Neural crest cell (in vitro differentiated cells): ENCODE measurements at places on chromosomes 16 and 17.

DNA sequence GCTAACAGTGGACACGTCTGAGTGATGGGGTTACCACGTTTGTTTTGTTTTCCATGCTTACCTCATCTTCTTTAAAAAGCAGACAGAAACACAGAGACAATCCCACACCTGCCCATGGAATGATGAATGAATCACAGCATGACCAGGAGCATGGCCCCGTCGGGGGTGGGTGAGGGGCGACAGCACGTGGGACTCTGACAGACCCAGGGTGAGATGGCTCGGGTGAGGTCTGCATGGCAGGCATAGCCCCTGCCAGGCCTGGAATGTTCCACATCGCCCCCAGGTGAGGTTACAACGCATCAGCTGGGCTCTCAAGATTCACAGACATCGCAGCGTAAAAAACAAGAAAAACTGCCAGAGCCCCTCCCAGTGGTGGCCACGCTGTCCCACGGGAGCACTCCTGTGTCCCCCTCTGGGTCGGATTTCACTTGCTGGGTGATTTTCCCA is 18.1 kb downstream of the SLC7A5 start:
- no peak for DNase-seq

- DNase-seq: no peak
Measured at GRCh38 chr17:2755891-2756724, 6.7 kb upstream of the CCDC92B start.

- DNase-seq: no peak
Measured at GRCh38 chr16:65832679-65833078, 533.8 kb upstream of the CDH5 start.

- DNase-seq: no peak
Measured at GRCh38 chr17:31931756-31932155, 5.1 kb upstream of the SUZ12 start.

GRCh38 chr16:59988591-59988990 is 1254.5 kb upstream of the GOT2 start:
- no peak for DNase-seq

DNA sequence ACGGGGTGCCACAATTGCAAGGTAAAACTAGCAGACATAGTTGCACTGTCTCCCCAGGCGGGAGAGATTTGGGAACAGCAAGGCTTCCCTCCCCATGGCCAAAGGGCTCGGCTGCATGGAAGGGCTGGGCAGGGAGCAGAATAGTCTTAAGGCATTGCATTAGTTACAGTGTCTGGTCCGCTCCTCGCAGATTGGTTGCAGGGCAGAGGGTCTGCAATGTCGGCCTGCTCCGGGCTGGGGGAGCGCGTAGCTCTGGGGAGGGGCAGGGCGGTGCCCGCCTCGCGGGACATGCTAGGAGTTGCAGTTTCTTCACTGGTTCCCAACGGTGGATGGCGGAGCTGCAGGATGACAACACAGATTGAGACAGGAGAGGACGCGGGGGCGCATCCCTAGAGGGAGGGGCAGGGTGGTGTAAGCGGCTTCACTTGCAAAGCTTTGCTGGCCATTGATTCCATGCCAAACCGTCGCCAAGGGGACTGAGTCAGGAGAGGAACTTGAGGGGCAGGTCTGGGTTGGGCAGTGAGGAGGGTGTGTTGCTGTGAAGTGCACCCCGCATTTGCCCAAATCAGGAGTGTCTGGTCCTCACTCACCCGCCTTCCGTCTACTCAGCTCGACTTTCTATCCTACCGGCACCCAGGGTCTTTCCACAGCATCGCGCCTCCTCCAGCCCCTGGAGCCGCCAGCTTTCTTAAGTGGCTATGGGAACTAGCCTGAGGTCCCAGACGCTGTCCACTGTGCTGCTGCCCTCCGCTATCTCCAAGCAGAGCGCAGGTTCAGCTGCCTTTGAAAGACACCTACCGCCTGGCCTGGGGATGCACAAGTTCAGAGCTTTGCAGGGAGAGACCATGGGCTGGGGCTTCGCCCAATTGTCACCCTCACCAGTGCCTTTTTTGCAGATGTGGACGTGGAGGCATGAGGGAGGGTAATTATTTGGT is 1748.9 kb downstream of the TP53TG3F start:
- no peak for DNase-seq

- DNase-seq: no peak
Measured at GRCh38 chr17:36004594-36005108, 3.3 kb upstream of the CCL15 start.

GRCh38 chr16:66275775-66276428 is 90.6 kb upstream of the CDH5 start:
- peak; percentile 46 for DNase-seq

GRCh38 chr16:56281249-56281805 is 90.0 kb downstream of the GNAO1 start:
- DNase-seq: peak; percentile 41

DNA sequence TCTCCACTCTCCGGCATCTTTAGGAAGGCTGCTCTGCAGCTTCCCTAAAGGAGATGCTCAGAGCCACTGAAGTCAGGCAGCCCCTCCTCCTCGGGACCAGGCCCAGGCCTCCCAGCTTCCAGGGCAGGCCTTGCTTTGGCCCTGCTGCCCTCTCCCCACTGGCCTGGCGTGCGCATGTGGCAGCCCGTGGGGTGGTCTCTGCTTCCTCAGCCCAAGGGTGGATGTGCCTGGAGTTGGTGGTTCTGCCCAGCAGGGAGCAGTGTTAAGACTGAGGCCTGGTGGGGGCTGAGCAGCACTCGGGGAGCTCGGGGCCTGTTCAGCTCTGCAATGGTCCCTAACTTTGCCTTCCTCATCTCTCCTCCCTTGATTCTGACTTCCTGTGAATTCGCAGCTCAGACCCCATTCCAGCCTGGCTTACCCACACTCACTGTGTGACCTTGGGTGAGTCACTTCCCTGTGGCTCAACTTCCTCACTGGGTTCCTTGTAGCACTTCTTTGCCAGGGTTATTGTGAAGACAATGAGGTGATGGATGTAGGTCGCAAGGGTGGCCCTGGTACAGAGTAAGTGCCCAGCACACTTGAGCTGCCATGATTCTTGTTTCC is 63.2 kb downstream of the NKD1 start:
- DNase-seq: no peak

- no peak for DNase-seq
Measured at GRCh38 chr16:28984091-28984490, 761 bp upstream of the LAT start.

DNA sequence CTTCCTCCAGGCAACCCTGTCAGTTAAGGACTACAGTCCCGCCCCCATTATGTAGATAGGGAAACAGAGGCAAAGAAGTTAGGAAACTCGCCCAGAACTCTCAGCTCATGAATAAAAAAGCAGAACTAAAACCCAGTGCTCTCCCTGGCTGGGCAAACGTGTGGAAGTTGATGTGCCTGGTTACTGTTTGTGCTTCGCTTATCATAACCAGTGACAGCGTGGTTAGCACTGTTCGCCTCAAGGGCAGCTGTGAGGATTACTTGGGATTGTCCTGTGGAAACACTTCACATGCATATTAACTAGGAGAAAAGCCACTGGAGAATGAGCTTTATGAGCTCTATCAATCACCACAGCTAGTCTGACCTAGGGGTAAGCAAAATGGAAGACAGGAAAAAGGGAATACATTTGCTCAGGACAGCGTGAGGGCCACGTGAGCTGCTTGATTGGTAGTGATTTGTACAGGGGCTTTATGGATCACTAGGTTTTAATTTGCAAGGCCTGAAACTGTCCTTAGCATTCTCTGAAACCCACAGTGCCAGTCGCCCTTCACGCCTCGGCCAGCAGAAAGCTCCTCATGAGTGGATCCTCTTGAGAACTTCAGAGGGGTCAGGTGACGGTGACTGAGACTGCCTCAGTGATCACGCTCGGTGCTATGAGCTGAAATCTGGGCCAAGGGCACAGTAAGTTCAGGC is 19.9 kb downstream of the CYB5D2 start:
- no peak for DNase-seq

DNA sequence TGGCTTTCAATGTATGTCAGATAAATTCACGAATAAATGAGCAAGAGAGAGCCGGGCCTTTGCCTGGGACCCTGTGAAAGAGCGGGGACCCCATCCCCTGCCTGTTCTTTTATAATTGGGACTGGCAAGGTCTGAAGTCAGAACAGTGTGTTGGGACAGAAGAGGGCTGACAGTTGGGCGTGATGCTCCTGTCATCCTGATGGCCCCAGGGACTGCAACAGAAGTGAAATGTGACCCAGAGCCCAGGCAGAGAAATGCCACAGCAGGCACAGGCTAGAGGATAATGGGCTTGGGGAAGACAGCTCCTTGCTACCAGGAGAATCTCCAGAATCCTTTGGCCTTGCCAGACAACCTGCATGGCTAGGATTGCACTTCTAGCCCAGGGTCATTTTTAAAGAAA is 37.9 kb downstream of the GSG1L start:
- DNase-seq: no peak

- DNase-seq: no peak
Measured at GRCh38 chr17:75159196-75160031, 5.1 kb upstream of the JPT1 start.

DNA sequence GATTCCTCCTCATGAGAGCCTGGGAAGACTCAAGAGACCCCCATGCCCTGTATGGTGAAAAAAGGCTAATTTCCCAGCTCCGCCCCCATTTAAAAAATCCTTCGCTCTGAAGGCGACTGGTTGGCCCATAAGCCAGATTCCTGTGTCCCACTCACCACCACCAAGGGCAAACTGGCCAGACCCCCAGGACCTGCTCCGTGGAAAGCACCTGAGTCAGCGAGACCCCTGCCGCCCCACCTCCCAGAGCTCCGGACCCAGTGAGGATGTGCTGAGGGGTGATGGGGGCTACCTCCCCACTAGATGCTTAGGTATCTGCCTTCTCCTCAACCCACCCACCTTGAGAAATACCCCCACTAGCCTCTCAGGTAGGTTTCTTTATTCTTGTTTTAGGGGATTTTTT is 42.2 kb downstream of the RBFOX3 start:
- no peak for DNase-seq

DNA sequence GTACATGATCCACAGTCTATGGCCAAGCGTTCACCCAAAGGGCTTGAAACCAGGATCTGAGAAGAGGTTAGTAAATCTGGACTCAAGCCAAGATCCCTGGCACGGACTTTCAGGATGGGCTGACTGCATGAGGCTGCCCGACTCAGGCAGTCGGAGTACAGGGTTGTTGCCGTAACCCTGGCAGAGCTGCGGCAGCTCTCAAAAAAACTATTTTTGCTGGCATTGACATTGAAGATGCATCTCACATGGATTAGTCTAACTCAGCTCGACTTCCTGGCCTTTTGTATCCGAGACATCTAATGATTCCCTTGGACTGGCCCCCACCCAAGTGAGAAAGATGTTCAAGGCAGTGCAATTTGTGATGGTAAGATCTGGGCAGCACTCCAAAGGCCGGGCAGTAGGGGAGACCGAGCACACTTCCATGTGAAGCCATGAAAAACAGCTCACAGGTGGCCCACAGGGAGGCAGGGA is 6.2 kb downstream of the SLC47A1 start:
- DNase-seq: no peak

- DNase-seq: no peak
Measured at GRCh38 chr16:424623-425081, 797 bp upstream of the RAB11FIP3 start.

GRCh38 chr16:68084504-68085258 is 489 bp upstream of the NFATC3 start:
- peak; percentile 84 for DNase-seq

DNA sequence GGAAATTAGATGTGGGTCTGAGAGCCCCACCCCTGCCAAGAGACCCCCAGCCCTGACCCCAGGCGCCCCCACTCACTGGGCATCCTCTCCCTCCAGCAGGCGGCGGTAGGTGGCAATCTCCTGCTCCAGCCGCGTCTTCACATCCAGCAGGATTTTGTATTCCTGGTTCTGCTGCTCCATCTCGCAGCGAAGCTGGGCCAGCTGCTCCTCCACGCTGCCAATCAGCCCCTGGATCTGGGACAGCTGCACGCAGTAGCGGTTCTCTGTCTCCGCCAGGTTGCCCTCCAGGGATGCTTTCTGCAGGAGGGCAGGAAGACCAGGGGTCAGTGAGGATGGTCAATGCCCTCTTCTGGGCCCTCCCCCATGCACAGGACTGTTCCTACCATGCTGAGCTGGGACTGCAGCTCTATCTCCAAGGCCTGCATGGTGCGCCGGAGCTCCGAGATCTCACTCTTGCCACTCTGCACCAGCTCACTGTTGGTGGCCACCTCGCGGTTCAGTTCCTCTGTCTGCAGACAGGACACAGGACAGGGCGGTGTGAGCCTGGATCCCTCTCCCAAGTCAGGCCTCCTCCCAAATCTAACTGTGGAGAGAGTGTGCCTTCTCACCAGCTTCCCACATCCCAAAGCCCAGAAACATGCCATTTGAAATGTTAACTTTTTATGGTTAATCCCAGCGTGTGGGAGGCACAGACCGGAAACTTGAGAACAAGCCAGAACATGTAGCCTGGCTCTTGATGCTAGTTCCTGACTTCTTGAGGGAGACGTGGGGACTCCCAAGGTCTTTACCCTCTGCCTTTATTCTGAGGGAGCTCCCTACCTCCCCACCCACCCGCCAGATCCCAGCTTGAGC is 3.6 kb downstream of the KRT17 start:
- DNase-seq: no peak

DNA sequence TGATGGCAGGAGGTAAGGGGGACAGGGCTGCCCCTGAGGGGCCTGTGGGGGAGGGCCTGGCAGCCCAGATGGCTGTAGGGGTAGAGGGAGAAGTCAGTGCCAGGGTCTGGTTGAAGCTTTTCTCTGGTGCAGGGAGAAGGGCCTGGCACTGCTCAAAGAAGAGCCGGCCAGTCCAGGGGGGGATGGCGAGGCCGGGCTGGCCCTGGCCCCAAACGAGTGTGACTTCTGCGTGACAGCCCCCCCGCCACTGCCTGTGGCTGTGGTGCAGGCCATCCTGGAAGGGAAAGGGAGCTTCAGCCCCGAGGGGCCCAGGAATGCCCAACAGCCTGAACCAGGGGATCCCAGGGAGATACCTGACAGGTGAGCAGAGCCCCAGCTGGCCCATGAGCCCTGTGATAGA is 2.8 kb upstream of the NOL3 start:
- DNase-seq: no peak

DNA sequence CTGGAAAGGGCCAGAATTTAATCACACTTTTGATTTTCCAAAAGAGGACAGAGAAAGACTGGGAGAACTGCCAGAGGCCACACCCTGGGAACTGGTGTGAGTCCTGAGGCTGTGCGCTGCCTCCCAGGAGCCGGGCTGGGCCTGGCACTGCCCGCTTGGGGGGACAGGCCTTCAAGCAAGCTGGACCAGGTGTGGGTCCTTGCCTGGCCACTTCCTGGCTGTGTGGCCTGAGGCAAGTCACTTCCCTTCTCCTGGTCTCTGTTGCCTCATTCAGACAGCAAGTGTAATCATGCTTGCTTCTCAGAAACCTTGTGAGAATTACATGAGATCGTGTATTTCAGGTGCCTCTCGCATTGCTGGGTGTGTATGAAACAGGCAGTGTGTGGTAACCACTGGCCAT is 143.0 kb downstream of the SNX29 start:
- DNase-seq: no peak

DNA sequence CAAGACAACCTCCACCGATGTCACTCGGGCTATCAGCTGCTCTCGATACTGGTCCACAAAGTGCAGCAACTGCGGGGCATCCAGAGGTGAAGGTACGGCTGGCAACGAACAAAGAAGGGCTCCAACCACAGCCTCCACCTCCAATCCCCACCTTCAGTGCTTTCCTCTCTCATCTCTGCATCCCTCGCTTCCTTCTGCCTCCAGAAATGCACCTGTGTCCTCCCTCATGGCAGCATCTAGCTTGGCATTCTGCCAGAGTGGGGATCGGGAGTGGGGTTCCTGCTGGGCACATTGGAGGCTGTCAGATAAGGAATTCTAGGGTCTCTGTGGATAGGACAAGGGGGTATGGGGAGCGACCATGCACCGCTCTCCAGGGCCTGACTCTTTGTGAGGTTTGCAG is 28.6 kb downstream of the MIS12 start:
- no peak for DNase-seq
